RCC 7860 (cell line): ENCODE measurements at places on chromosomes 13 and 19.
A peak's percentile ranks its signal among the peaks of the same experiment; 100 is the strongest.

GRCh38 chr13:41682766-41683165, 225.4 kb downstream of the RGCC start:
- no peak for DNase-seq

DNA sequence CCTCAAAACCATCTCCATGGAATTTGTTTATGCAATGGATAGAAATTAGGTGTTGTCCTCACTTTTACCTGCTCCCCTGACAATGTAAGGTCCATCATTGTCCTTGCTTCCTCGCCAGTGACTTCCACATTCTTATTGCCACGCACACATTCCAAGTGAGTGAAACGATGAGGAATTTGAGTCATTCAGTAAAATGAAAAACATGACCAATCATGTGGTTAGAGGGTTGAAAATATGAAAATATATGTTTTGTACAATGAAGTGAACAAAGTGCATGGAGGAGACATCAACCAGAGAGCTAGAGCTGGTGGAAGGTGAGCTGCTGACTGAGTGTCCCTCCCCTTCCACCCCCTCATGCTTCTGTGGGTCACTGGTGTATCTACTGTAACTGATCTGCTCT, 91.7 kb downstream of the ATP8A2 start:
- peak; percentile 61 for DNase-seq

DNA sequence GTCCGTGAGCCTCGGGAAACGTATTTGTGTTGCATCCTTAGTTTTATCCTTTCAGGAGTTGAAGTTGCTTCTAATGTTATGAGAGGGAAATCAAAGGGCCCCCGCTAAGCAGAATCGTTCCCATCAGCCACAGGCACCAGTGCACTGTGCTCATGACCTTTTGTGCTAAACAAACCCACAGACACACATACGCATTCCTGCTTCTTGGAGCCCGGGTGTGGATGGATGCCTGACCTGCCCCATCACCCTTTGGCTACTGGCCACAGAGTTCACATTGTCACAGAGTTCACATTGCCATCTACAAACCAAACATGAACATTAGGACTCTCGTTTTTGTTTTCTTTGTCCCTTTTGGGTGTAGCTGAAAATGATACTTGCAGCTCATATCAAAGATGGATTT, 47.2 kb downstream of the CHST8 start:
- DNase-seq: no peak

GRCh38 chr19:51637362-51637978, 7.3 kb upstream of the SIGLEC5 start:
- no peak for DNase-seq

DNA sequence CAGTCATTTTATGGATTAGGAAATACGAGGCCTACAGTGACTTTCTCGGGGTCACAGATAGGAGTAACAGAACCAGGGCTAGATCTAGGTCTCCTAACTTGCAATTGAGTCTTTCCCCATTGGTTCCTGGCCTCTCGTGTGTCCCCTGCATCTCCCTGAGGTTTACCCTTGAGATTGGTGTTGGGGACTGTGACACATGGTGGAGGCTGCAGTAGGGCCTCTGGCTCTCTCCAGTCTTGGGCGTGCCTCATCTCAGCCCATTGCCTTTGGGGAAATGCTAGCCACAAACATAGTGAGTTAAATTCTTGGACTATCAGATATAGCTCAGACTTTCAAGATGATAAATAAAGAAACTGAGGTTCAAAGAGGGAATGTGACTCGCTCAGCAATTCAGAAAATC, 212.1 kb downstream of the KCNRG start:
- no peak for DNase-seq

DNA sequence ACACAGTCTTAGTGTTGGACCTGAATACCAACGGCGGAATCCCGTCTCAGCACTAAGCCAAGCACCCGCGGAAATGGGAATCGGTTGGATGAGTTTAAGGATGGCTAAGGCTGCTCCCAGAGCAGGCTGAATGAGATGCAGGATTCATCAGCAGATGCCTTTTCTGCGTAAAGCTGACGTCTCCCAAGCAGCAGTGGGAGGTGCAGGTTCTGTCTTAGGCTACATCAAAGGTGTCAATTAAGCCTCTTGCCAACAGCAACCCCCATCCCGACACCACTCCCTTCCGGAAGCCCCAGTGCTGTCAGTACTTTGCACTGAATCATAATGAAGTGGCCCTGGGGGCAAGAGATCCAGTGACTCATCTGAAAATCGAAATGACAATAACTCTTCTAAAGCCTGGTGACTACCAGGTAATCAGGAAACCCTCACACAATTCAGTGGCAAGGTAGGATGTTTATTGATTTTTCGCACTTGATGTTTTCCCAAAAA, 275.6 kb downstream of the DCLK1 start:
- peak; percentile 52 for DNase-seq

DNA sequence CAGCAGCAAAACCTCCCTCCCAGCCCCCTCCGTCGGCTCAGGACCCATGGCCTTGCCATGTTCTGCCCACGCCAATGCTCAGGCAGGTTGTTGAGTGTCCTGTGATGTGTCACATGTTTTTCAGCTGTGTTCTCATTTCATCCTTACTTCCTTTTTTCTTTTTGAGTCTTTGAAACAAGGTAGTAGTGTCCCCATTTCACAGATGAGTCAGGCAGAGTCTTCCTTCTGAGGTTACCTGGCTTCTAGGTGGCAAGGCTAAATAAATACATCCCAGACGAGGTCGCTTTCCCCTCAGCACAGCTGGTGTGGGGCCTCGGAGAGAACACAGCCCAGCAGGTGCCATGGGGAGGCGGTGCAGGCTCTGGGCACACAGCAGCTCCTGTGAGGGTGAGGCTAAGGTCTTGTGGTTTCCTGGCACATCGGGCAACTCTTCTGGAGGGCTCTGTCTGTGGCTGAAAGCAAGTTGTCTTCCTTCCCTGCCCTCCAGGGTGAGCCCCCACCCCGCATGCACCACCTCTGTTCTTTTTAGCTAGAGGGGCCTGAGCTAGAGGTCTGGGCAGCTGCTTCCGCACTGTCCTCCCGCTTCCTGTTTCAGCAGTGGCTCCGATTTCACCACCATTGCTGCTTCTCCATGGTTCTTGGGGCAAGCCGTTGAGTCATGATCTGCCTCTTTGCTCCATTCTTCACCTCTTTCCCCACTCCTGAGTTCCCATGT, 15.1 kb downstream of the PRAM1 start:
- no peak for DNase-seq

DNA sequence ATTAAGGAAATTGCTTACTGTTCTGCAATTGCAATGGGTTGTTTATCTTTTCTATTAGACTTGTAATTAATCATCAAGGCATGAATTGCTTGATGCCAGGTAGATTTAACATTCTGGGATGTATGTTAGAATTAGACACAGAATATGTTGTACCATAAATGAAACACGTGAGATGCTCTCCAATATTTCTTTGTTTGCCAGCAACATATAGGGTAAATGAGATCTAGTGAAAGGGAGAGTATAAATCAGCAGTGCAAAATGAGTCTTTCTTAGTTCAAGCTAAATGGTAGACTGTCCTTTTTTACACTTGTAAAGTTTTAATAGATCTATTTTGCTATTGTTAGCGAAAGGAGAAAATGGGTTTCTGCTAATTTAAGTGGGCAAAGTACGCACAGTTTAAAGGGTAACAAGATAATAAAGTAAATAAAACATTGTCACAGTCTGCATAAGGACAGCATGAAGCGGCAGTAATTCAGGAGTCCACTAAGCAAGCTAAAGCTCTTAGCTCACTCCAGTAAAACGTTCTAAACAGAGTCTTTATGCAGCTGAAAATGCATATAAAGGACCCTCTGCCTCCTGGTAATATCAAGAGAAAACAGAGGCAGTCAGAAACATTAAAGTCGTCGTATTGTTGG, 1137.1 kb downstream of the OLFM4 start:
- no peak for DNase-seq

GRCh38 chr19:55112777-55113569, 4.5 kb downstream of the PPP1R12C start:
- DNase-seq: no peak

- no peak for DNase-seq
Measured at GRCh38 chr13:88345171-88345847, 674.1 kb downstream of the SLITRK5 start.

GRCh38 chr13:60178327-60178726, 14.6 kb upstream of the DIAPH3 start:
- DNase-seq: no peak

DNA sequence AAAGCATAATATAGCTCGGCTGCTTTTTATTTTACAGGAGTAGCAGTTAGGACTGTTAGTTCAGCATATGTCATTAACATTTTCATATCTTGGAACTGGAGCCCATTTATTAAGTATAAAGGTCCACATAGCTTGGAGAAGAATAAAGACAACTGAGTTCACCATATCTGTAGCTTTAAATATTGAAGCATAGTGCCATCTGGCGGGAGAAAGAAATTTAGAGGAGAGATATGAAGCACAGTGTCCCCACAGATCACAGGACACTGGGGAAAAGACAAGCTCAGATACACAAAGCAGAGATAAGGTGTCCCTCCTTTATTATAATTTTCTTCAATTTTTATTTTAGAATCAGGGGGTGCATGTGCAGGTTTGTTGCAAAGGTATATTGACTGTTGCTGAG, 104.7 kb upstream of the FREM2 start:
- DNase-seq: peak; percentile 40

DNA sequence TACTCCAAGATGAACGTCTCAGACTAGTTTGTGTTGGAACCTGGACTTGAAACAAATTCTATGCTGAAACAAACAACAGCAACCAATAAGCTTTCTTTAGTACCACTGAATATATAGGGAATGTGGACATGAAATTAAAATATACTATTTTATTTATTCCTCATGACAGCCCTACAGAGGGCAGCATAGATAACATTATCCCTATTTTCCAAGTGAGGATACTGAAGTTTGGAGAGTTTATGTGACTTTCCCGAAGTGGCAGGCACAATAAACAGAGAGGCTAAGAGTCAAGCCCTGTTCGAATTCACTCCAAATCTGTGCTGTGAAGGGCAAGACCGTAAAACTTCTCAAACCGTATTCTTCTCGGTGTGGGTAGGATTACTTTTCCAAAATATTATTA, 509.9 kb upstream of the GPC6 start:
- peak; percentile 9 for DNase-seq

DNA sequence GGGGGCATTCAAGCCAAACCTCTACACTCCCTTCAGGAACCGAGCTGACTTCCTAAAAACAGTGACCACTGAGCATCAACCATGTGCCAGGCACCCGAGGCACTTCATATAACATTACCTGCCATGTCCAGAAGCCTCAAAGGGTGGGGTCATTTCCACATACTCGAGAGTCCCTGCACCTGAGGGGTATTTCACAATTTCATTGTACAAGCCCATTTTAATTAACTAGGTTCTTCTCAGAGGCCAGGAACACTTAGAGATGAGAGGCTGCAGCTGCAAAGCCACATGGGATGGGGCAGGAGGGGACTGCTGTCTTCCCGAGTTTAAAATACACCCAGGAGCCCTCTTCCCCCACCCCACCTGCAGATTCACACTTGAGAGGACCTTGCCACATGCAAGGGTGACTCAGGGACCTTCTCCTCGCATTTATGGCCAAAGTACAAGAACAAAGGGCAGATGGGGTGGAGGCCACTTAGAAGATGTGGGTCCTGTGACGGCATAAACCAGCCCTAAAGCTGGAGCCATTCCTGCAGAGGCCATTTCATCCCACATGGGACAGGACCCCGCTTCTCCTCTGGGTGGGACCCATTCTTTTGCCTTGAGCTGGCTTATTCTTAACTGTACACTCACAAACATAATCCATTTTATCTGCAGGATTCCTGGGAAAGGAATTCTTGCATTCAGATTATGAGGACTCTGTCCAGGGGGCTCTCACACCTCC, 43.9 kb downstream of the RAB20 start:
- no peak for DNase-seq

DNA sequence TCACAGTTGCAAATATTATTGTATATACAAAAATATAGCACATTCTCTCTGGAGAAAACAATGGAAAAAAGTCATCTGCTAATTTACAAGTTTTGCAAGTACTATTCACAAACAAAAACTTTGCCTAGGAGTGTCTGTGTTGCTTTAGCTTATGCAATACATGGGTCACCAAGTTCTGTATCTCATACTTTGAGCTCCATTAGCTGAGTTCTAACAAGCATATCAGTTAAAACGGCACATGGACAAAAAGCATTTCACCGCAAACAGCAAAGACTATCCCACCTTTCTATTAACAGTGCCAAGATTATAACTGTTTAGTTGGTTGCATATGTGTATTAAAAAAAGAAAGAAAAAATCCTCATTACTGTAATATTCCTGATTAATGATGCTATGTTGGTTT, 4.6 kb downstream of the SPRY2 start:
- no peak for DNase-seq

DNA sequence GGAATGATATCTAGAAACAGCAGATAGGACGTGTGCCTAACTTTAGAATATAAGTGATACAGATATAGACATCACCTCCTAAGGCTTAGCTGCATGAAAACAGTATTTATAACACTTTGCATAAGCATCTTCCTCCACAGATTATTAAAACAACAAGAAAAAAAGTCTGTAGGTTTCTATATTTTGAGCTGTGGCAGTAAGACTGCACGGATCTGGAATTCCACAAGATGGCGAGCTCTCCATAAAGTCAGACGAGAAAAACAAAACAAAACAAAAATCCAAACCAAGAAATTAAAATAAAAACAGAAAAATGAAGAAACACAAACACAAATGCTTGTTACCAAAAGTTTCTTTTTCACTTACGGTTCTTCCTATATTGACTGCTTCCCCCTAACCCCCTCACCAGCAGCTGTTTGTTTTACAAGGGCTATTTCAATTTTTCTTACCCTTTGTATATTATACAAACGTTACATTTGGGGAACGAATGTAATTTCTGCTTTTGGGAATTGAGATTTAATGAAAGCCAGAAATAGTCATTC, 285.8 kb downstream of the MYO16 start:
- DNase-seq: no peak

DNA sequence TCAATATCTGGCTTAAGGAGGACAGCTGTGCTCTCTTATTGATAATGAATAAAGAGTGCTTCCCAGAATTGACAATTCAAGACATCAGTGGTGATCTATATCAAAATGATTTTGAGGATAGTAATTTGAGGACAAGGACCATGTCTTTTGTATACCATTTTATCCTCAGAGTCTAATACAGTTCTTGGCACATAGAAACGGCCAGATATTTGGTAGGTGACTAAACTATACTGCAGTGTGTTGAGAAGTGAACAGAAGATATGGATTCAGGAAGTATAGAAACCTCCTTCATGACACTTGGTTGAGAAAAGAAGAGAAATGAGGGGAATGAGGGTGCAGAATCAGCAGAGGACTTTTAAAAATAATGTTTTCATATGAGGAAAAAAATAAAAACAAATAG, 16.1 kb upstream of the LMO7 start:
- DNase-seq: no peak

- no peak for DNase-seq
Measured at GRCh38 chr19:40309666-40310065, 24.5 kb upstream of the AKT2 start.

DNA sequence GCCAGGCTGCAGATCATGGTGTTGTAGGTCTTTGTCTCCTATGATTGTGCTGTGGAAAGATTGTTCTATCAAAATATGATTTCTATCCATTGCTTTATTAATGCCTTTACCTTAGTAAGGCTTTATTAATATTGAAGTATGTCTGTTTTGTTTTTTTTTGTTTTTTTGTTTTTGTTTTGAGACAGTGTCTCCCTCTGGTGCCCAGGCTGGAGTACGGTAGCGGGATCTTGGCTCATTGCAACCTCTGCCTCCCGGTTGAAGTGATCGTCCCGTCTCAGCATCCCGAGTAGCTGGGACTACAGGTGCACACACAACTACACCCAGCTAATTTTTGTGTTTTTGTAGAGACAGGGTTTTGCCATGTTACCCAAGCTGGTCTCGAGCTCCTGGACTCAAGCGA, 7.7 kb downstream of the IRGC start:
- DNase-seq: no peak

- DNase-seq: no peak
Measured at GRCh38 chr13:109687559-109688448, 98.6 kb downstream of the IRS2 start.

GRCh38 chr13:43354153-43354945, 331.0 kb downstream of the DNAJC15 start:
- no peak for DNase-seq
